ENCODE measurements at places on chromosomes 7 and 10. TPM values are rescaled to one million over a fixed set of nuclear protein-coding genes. Genes with fewer than 3 reads are reported as not detected.

The SLC18A2 gene
- total RNA-seq: not detected

DNA sequence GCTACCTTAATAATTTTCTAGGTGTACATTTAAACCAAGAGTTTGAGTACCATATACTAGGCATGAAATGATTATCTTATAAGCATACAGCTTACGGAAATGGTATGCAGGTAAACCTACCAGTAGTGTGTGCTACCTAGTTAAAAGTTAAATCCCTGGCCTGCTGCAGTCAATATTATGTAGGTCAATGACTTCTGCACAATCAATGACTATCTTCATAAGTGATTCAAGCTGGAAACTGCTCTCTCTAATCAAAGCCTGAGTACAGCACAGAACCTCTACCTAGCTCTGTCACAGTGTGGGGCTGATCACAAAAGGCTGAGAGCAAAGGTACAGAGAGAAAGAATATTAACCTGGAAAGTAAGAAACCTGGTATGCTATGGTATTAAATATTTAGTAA lies 733.7 kb downstream of the PCDH15 start:
- H3K27ac ChIP-seq: no peak overlapping the region
- no peak for DNase-seq
- no peaks in the 10 kb centered on the region for H3K36me3 ChIP-seq
- H3K4me1 ChIP-seq: no peaks in the 10 kb centered on the region
- H3K27me3 ChIP-seq: no peaks in the 10 kb centered on the region

- H3K36me3 ChIP-seq: no peaks in the 10 kb centered on the region
- H3K4me3 ChIP-seq: no peak overlapping the region
- H3K27me3 ChIP-seq: no peaks in the 10 kb centered on the region
Observed at GRCh38 chr7:111089822-111090426, 1.0 kb upstream of the LRRN3 start.

The ACSM6 gene
- not detected for total RNA-seq

DNA sequence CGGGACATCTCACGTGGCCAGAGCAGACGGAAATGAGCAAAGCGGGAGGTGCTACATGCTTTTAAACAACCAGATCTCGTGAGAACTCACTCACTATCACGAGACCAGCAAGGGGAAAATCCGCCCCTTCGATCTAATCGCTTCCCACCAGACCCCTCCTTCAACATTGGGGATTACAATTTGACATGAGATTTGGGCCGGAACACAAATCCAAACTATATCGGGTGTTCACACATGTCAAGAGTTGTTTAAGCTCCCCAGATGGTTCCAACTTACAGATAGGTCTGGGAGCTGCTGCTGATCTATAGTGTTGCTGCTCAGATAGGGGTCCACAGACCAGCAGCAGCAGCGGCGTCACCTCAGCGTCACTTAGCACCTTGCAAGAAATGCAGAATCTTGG lies 194.9 kb downstream of the GPAM start:
- no peaks in the 10 kb centered on the region for H3K27me3 ChIP-seq
- H3K4me3 ChIP-seq: no peak overlapping the region
- H3K36me3 ChIP-seq: no peaks in the 10 kb centered on the region
- DNase-seq: no peak

- no peak overlapping the region for H3K4me3 ChIP-seq
- no peak for DNase-seq
- peaks cover 2% of the 10 kb centered on the region for H3K36me3 ChIP-seq
- no peak overlapping the region for H3K27ac ChIP-seq
- H3K27me3 ChIP-seq: no peaks in the 10 kb centered on the region
Observed at GRCh38 chr7:98287486-98287959, 6.0 kb downstream of the BRI3 start.
